ENCODE measurements at places on chromosomes 4 and X. TPM values are rescaled to one million over a fixed set of nuclear protein-coding genes. Genes with fewer than 3 reads are reported as not detected.

DNA sequence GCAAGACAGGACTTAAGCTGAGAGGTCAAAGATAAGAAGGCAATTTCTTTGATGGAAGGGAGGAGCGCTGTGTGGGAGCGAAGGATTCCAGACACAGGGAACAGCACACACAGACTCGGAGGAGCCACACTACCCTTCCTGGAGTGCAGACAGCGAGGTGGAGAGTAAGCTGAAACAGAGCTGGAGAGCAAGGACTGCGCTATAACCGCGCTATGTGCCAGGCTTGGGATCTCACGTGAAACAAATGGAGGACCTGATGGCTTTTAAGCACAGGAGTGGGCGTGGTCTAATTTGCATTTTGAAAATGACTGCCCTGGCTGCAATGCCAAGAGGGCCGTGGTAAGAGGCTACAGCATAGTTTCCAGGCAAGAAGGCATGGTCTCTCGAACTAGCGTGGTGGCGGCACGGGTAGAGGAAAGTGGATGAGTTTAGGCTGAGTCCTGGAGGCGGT is 113.9 kb upstream of the SORBS2 start:
- no peak overlapping the region for H3K27ac ChIP-seq
- no peak for DNase-seq
- H3K4me1 ChIP-seq: no peaks in the 10 kb centered on the region

- no peak overlapping the region for H3K4me3 ChIP-seq
- no peak for DNase-seq
- no peak overlapping the region for H3K27ac ChIP-seq
- no peaks in the 10 kb centered on the region for H3K36me3 ChIP-seq
Observed at GRCh38 chr4:14615671-14616070, 386.6 kb upstream of the CPEB2 start.

- no peak for DNase-seq
- peaks cover 52% of the 10 kb centered on the region for H3K27me3 ChIP-seq
- H3K27ac ChIP-seq: no peak overlapping the region
- no peaks in the 10 kb centered on the region for H3K36me3 ChIP-seq
- H3K4me1 ChIP-seq: peaks cover 10% of the 10 kb centered on the region
Observed at GRCh38 chrX:132953354-132953753, 5.1 kb downstream of the HS6ST2 start.

LEF1 gene
- total RNA-seq: 67.4 TPM

GRCh38 chrX:63768760-63769159 is 16.3 kb downstream of the ARHGEF9 start:
- DNase-seq: no peak
- no peaks in the 10 kb centered on the region for H3K4me1 ChIP-seq
- peaks cover 3% of the 10 kb centered on the region for H3K27me3 ChIP-seq
- no peak overlapping the region for H3K4me3 ChIP-seq

GRCh38 chrX:54171527-54172250 is 11.4 kb downstream of the FAM120C start:
- H3K4me1 ChIP-seq: peaks cover 1% of the 10 kb centered on the region
- no peak overlapping the region for H3K27ac ChIP-seq
- no peaks in the 10 kb centered on the region for H3K27me3 ChIP-seq
- peaks cover 22% of the 10 kb centered on the region for H3K36me3 ChIP-seq
- no peak for DNase-seq

- peaks cover 22% of the 10 kb centered on the region for H3K27me3 ChIP-seq
- DNase-seq: no peak
- no peaks in the 10 kb centered on the region for H3K36me3 ChIP-seq
- H3K4me3 ChIP-seq: no peak overlapping the region
- peaks cover 24% of the 10 kb centered on the region for H3K4me1 ChIP-seq
Observed at GRCh38 chr4:159052315-159052714, 50.6 kb upstream of the RAPGEF2 start.
